Retina (tissue), 1 donor: ENCODE measurements at places on chromosomes 13 and 19.

DNA sequence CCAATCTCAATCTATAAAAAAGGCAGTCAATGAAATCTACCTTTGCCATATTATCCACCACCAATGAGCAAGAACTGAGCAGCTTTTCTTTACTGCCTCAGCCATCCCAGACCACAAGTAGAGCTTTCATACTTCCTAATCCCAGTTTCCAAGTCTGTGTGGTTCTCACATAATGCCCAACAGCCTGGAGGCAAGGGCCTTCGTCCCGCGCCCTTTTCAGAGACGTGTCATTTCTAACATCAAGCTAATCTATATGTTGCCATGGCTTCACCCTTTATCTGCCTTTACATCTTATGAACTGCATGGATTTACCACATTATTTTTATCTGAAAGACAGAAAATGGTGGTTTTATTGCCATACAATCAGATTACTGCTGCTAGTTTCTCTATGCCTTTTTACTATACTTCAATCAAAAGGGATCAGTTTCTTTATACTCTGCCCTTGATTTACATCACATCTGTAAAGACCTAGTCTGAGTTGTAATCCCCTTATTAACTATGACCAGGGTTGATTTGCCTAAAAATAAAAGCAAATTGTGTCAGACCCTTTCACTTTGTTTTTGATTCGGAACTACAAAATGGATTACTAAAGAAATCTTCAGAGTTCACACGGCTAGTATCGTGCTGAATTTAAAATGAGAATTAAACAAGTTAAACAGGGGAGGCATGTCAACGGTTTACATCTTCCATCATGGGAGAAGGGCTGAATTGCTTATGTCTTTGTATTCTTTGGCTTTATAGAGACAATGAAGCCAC, 5.9 kb downstream of the EFNB2 start:
- DNase-seq = no peak

DNA sequence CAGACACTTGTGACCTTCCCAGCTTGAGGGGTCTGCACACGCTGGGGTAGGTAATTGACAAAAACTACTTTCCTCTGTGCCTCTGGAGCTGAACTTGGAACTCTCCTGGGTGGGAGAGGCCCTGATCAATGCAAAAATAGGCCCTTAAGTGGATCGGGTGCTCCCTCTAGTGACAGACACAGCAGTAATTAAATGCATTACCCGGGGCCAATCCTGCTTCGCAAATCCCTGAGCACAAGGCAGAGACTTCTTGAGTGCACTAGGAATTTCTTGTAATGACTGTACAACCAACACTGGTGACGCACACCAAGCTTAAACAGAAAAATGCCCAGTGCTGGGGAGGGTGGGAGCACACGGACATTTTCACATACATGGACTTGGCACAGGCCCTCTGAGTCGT, 10.6 kb upstream of the UBE2S start:
- DNase-seq = peak; percentile 81

- DNase-seq = no peak
Observed at GRCh38 chr19:41699231-41699967, 9.0 kb upstream of the CEACAM5 start.

GRCh38 chr13:21175656-21176214, 617 bp downstream of the SKA3 start:
- no peak for DNase-seq

DNA sequence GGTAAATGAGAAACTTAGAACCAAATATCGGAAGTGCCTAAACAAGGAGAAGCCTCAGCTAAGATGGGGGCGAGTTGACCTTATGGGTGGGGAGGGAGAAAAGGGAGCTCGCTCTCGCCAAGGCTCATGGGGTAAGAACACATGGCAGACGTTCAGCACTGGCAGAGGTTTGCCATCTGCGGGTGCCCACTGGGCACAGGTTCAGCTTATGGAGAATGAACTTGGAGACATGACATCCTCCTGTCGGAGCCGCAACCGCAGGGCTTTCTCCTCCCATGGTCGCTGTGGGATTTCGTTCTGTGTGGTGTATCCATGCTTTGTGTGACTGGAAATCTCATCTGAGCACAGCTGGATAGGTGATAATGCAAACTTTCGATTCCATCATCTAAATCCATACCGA, 36.1 kb upstream of the PEPD start:
- DNase-seq = peak; percentile 9

- no peak for DNase-seq
Observed at GRCh38 chr13:40336228-40337221, 329.9 kb downstream of the FOXO1 start.

DNA sequence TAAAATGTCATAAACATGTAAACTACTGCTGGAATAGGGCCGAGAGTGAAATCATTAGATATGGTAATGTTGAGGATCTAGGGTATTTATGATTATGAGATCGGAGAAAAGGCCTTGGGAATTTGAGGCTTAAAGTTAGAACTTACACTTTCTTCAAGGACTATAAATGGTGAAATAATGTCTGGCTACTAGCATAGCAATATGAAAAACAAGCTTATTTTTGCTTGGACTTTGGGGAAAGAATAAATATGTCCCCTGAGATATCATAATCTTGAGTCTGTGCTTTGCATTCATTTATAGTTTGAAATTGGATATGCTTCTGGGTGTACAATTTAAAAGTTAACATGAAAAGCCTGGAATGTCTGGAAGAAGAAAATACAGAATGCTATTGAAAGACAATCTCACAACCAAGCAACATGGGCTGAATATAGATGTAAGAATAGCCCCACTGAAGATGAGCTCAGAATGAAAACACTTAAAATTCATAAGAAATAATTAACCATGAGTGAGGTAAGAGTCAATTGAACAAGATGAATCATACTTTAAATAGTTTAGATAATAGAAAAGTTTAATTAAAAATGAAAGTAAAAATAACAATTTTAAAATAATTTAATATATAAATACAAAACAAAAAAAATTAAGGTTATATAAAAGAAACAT, 1555.4 kb upstream of the MIR17HG start:
- DNase-seq = no peak

GRCh38 chr19:44055870-44056269, 4.0 kb downstream of the ZNF223 start:
- no peak for DNase-seq

DNA sequence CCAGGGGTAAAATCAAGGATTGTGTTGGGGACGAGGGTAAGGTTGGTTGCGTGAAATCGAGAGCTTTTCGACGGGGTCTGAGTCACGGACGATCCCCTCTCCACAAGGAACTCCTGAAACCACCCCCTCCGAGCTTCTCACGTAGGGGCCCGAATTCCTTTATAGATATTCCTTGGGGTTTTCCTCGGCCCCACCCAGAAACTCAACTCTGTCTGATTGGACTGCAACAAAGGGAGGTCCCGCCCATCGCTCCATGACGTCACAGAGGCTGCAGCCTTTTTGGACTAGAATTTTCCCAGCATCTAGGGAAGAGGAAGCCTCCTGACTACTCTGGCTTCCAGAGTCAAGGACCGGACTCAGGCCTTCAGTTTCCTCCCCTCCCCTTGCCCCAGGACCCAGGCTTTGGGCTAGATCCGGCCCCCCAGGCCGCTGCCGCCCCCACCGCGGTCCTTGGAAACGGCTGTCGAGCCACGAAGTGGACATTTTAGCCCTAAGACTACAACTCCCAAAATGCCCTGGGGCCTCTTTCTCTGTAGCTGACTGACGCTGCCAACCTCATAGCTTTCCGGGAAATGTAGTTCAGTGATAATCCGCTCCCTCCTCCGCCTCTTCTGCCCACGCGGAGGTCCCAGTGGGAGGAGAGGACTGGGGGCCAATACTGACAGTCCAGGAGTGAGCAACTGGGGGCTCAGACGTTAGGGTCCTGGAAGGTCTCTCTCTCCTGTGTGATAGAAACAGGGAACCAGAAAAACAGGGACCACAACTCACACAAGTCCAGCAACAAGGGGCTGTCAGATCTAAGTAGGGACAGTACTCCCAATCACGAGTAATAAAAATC, at the start of gene IZUMO1:
Gene IZUMO1 (minus strand): TSS at position 172 of the 838 bp plus-strand sequence. CDS start 1,050 bp downstream, outside the sequence.
- DNase-seq = peak; percentile 92

DNA sequence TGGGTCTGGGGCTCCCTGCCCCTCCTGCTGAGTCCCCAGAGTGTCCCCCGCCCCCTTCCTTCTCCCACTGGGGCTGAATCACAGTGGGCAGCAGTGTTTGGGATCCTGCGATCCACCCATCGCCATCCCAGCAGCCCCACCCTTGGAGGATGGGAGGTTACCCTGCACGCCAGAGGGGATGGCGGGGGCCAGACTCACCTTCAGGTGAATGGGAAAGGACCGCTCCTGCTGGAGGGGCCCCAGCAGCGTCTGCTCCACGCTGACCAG, 569 bp downstream of the DLEU7 start:
- no peak for DNase-seq

- no peak for DNase-seq
Observed at GRCh38 chr19:53877361-53877766, 4.6 kb upstream of the PRKCG start.

- DNase-seq = peak; percentile 5
Observed at GRCh38 chr13:79307866-79308298, 98.2 kb downstream of the RBM26 start.

DNA sequence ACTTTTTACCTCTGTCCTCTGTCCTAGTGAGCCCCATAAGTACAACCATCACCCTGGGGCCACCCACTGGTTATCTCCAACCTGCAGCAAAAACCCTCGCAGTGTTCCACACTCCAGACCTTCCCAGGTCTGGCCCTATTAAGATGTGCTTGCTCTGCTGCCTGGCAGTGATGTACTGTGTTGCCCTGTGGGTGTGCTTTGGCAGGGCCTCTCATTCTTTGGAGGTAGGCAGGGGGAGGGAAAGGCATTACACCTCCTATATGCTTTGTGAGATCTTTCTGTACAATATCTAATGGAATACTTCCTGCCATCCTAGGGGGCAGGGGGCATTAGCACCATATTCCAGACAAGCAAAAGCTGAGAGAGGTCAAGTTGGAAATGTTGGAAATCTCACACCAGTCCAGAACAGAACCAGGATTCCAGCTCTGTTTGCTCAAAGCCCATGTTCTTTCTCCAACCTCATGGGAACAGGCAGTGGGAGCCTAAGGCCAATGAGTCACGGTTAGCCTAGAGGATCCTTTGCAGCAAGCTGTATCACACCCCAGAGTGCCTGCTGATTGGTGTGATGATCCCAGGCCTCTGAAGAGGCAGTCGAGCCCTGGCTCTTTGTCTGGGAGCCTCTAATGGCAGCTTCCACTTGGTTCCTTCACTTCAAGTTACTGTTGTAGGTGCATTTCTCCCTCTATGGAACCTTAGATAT, 59.7 kb upstream of the UBL3 start:
- no peak for DNase-seq

- DNase-seq = no peak
Observed at GRCh38 chr13:50412046-50412617, 396.9 kb downstream of the KCNRG start.

DNA sequence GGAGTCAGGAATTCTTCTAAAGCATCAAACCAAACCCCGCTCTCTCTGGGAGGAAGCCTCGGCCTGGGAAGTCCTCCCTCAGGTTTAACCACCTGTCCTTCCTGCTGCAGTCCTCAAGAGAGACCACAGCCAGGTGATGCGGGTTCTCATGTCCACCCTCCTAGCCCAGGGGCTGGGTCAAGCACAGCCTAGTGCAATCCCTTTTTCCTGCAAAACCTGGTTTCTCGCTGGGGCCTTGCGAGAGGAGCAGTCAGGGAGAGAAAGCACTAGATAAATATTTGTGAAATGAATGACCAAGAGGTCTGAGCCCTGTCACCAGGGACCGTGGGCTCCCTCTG, 2.4 kb downstream of the SLC8A2 start:
- no peak for DNase-seq

DNA sequence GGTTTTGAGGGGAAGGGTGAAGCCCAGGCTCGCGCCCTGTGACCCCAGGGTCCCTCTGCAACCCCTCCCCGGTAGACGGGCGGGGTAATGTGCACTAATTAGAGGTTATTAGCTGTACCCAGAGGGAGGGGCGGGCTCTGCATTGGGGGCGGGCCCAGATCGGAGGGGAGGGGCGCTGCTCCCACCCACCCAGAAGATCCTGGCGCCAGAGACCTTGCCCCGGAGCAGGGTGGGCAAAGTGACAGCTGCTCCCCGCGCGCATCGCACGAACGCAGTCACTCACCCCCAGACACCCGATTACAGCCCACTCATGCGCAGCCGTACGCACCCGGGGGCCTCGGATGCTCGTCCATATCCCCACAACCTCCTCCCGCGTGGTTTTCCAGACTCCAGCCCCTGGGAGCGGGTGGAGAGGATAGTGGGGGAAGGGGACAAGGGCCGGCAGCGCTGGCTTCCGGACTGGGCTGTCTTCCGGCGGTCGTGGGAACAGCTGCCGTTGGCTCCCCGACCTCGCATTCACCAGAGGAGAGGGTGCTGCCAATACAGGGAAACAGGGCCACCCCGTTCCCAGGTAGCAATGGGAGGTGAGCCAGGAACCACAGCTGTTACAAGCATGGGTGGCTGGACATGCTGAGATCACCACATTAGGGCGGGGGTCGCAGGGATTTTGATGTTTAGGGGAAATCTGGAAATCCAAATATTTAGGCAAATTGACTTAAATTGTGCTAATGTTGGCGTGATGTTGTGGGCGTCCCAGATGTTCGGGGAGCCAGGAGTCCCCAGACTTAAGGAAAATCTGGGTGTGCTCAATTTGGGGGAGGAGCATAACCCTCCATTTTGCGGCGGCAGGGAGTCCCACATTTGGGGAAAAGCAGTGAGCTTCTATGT, 2.9 kb upstream of the HOOK2 start:
- DNase-seq = peak; percentile 83

DNA sequence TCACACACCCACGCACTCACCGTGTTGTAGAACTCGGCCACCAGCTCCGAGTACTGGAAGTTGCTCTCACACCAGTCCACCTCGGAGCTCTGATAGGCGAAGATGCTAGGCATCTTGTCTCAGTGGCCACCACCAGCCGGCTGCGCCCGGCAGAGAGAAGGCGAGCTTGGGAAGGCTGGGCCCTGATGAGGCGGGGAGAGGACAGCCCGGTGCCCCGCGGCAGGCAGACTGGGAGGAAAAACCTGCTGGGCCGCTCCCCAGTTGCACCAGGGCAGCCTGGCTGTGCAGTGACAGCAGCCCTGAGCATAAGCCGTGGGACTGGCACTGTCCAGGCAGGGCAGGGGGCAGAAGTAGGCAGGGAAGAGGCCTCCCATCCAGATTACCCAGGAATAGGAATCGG, at the start of gene ACER1:
Gene ACER1 (minus strand): TSS at position 174 of the 400 bp plus-strand sequence. CDS start 61 bp downstream, at position 113.
- DNase-seq = no peak

- DNase-seq = peak; percentile 77
Observed at GRCh38 chr13:113029487-113030258, 60.7 kb downstream of the MCF2L start.

GRCh38 chr19:33261511-33262189, 36.0 kb upstream of the SLC7A10 start:
- no peak for DNase-seq

- DNase-seq = peak; percentile 79
Observed at GRCh38 chr19:40549007-40549708, 27.5 kb upstream of the SHKBP1 start.

- DNase-seq = no peak
Observed at GRCh38 chr13:57969951-57970350, 338.4 kb downstream of the PCDH17 start.

- peak; percentile 40 for DNase-seq
Observed at GRCh38 chr19:10885201-10886169, 14.1 kb downstream of the CARM1 start.

GRCh38 chr13:21333186-21333585, 125.9 kb downstream of the ZDHHC20 start:
- no peak for DNase-seq

GRCh38 chr19:46731007-46731501, 14.1 kb upstream of the PRKD2 start:
- no peak for DNase-seq

GRCh38 chr19:16160943-16161560, 12.3 kb downstream of the CIB3 start:
- DNase-seq = no peak
